ENCODE measurements at places on chromosomes 2 and 18.

DNA sequence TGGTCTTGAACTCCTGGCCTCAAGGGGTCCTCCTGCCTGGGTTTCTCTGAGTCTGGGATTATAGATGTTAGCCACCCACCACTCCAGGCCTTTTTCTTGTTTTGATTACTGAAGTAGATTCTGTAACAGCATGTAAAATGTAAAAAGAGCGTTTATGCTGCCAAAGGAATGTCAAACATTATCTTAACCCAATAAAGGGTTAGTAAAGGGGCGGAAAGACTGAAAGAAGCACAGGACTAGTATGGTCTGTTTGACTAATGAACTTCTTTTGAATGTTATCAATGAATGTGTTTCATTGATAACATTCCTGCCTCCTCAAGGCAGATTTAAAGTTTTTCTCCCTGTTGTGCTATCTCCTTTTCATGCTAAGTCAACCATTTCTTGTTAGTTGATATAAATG is 29.4 kb downstream of the GPD2 start:
- DNase-seq = no peak

DNA sequence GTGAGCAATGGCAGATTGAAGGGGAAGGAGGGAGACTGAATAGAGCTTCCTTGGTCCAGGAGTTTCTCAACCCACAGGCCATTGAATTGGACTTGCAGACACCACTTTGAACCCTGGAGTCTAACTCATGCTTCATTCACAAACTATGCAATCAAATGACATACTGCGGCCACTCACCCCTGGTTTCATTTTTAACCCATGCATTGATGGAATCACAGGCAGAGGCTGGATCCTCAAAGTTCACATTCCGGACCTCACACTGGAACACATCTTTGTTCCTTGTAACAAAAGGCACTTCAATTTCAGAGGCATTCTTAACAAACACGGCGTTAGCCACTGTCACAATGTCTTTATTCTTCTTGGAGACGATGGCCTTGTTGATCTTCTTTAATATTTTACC is 40.7 kb downstream of the MRPL44 start:
- no peak for DNase-seq

- DNase-seq = no peak
Observed at GRCh38 chr2:178105566-178105965, 6.7 kb upstream of the RBM45 start.

DNA sequence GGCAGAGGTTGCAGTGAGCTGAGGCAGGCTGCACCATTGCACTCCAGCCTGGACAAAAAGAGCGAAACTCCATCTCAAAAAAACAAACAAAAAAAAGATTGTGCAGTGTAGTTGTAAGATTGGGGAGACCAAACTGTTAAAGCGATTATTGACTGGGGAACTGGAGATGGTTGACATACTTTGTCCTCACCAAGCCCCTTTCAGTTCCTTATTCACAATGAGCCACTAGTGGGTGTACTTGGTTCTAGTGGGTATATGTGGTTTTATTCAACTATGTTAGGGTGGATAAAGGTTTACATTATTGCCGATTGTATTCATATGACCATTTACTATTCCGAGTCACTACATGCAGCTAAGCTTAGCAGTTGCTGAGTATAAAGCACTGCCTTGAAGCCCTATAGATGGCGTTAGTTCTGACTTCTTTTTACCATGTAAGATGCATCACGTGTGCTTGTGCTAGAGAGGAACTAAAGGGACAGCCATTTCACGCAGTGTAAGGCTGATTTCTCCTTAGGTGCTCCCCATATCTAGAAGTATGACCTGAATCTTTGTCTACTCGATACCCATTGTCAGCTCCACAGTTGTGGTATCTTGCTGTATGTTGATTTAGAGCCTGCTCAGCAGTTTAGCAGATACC is 12.1 kb downstream of the EIF4E2 start:
- DNase-seq = no peak

DNA sequence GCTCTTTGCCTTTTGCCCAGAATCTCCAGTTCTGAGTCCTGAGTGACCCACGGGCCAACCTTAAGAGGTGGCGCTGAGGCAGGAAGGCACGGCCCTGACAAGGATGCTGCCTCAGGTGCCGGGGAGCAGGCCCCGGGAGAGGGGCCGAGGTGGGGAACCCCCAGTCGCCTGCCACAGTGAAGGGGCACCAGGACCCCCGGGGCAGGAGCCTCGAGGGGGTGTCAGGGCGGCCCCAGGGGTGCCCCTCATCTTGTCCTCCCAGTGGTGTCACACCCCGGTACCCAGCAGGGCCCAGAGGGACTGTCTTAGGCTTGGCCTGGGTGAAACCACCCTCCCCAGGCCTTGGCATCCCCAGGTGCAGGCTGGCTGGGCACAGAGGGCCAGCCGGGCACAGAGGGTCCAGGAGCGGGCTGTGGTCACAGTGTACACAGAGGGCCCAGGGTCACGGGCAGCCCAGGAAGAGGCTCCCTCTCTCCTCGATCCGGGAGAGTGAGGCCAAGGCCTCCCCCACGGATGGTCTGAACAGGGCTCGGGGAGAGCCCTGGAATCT is 1.0 kb downstream of the PDCD1 start:
- DNase-seq = no peak

DNA sequence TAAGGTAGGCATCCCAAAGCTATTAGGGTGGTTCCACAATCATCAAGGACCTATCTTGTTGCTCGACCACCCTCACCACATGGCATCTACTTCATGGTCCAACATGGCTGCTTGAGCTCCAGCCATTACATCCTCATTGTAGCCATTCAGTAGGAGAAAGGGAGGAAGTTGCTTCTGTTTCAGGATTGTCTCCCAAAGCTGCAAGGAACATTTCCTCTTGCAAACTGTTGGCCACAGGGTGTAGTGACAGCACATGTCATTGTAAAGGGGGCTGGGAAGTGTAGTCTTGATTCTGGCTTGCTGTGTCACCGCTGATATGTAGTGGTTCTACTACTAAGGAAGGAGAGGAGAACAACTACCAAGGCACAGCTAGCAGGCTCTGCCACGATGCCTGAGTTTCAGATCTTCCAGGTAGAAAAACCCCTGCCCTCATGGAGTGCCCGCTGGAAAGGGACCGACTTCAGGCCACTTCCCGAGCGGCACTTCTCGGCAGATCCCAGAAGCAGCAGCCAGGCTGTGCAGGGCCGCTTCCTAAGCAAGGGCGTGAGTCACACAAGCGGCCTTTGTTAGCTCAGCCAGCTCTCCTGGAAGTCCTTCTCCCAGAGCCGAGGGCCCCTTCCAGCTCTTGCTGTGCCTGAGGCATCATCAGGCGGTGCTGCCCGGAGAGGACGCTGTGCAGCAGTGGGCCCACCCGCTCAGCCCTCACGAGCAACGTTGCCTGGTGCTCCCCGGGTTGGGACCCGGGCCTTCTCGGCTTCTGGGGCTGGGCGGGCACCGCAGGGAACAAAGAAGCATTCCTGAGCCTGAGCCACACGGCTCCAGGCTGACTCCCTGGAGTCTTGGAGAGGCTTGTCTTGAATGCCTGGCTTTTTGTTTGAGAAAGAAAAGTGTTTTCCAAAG is 58.2 kb downstream of the HS6ST1 start:
- no peak for DNase-seq

DNA sequence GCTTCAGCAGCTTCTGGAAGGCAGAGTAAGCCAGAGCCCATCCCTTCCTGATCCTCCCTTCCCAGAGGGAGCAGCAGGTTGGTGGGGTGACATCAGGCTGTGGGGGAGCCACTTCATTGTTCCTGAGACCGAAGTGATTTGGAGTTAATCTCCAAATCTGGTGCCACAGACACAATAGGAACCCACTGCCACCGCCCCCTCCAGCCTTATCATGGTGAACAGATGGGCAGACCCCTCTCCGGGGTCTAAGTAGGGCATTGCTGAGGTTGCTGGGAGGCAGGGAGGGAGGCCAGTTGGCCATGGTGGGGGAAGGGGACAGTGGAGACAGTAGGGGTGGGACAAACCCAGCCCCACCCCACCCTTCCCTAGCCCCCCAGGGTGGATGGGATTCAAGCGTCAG is 25.6 kb upstream of the SLC35F6 start:
- DNase-seq = no peak

DNA sequence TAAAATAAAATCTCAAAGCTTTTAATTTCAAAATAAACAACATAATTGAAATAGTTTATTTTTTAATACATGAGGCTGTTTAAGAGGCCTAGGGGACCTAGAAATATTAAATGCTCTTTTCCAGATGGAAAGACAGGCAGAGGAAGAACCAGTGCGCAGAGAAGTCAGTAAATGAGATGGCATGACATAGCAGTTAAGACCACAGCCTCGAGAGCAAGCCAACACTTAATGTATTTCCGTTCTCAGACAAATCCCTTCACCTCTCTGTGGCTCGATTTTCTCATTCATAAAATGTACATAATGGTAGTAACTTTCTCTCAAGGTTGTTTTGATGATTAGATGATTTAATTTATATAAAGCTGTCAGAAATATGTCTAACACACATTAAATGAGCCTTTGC is 405.1 kb upstream of the CWC22 start:
- no peak for DNase-seq

DNA sequence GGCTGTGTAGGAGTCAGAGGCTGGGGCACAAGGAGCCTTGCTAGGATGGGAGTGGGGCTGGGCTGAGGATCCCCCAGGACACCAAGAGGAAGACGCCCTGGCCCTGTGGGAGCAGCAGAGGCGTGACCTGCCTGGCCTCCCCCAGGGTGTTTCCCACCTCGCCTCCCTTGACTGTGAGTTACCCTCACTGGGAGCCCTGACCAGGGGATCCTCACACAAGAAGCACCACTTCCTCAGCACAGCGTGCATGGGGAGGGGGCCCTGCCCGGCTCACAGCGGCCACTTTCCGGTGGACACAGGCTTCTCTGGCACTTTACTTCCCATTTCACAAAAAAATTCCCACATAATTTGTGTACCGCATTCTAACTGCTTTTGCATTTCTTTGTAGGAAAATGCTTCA is 187.7 kb downstream of the EIPR1 start:
- DNase-seq = no peak

DNA sequence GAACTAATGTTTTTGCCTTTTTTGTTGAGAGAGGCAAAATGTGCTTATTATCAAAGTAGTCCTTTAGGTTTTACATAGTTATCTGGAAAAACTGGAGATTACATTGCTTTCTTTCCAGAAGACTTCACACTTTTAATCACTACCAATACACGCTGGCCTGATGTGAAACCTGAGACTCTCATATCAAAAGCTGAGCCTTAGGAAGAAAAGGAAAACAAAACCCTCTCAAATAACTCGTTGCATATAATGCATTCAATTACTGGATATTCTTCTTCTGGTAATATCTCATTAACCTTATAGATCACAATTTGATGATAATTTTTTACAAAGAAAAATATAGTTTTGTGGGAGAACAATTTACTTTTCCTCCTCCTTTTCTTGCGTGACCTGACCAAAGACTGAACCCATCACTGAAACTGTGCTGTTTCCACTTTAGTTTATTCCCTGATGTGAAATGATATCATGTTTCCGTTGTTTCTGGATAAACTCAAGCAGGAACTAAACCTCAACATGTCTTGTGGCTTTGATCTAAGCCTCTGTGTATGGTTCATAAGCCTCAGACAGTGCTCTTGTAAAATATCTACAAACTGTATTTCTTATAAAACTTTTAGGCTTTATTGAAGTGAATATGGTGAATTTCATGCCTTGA is 332.4 kb downstream of the GULP1 start:
- DNase-seq = no peak

- no peak for DNase-seq
Observed at GRCh38 chr2:140604788-140605187, 1526.0 kb downstream of the LRP1B start.

DNA sequence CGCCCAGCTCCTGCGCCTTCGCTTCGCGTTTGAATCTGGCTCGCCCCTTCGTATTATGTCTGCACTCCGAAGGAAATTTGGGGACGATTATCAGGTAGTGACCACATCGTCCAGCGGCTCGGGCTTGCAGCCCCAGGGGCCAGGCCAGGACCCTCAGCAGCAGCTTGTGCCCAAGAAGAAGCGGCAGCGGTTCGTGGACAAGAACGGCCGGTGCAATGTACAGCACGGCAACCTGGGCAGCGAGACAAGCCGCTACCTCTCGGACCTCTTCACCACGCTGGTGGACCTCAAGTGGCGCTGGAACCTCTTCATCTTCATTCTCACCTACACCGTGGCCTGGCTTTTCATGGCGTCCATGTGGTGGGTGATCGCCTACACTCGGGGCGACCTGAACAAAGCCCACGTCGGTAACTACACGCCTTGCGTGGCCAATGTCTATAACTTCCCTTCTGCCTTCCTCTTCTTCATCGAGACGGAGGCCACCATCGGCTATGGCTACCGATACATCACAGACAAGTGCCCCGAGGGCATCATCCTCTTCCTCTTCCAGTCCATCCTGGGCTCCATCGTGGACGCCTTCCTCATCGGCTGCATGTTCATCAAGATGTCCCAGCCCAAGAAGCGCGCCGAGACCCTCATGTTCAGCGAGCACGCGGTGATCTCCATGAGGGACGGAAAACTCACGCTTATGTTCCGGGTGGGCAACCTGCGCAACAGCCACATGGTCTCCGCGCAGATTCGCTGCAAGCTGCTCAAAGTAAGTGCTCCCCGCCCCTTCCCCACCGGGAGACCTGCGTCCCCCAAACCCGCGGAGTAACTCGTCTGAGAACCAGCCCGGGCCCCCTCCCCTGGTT is 453 bp downstream of the KCNJ3 start:
- DNase-seq = no peak

DNA sequence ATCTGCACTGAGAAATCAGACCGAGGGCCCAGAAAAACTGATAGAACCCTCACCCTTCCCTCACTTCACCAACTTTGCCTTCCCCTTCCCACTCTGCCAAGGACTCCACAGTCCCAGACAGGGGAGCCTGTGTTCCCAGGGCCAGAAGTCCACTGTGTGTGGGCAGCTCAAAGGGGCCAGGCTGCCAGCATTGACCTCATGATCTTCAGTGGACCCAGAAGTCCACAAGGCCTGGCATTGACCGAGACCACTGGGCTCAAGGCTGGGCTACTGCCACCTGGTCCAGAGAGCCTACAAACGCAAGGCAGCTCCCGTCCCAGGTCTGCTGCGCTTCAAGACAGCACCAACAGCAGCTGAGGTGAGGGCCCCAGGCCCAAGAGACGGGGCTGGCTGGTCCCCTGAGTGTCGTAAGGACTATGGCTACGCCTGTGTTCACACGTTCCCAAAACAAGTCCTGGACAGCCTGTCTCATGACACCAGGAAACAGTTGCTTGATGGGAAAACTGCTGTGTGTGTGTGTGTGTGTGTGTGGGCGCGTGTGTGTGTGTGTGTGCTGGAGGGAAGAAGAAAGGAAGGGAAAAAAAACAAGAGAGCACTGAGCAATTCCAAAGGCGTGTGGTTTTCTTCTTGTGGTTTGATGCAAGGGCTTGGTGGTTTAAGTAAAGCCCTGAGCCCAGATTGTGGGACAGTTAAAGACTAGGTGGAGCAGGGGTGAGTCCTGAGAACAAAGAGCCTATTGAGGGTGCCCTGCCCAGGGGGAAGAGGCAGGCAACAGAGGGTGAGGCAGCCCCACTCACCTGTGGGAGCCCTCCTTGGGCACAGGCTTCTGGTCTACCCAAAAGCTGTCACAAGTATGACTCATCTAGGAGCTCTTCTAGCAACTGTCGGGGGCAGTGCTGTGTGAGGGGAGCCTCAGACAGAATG is 46.6 kb upstream of the ZBTB7C start:
- DNase-seq = peak; percentile 54

GRCh38 chr2:215414674-215415073 is 21.2 kb downstream of the FN1 start:
- DNase-seq = no peak
